ENCODE measurements at places on chromosomes 6 and 20.

DNA sequence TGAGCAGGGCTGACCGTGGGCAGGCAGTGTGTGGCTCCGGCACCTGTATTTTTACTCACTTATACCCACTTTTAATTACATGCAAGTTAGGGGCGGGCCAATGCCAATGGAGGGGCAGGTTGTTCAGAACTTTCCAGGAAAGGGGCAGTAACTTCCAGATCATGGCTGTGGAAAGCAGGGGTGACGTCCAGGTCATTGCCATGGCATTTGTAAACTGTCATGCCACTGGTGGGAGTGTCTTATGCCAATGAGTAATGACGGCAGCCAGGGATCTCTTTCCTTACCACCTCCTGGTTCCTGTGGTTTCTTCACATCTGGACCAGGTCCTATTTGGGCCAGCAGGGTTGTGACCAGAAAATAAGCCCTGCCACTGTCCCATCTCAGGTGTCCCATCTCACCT, 258.7 kb downstream of the THBS2 start:
- DNase-seq = no peak

DNA sequence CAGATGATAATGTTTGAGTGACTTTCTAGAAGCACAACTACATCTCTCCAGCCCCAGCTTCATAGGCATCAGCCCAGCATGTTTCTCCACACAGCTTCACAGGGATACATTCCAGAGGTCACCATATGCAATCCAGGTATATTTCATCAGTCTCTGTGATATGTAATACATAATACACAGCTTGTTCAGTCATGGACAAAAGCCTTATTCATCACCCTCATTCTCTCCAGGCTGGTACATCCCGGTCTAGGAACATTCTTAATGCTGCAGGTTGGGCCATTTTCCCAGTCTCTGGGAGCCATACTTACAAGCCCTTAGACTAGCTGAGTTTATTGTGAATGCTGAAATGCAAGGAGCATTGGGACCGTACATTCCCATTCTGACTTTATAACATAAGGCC, 169.4 kb downstream of the TMEM200A start:
- no peak for DNase-seq

GRCh38 chr6:101167638-101168037, 225.9 kb upstream of the GRIK2 start:
- no peak for DNase-seq

DNA sequence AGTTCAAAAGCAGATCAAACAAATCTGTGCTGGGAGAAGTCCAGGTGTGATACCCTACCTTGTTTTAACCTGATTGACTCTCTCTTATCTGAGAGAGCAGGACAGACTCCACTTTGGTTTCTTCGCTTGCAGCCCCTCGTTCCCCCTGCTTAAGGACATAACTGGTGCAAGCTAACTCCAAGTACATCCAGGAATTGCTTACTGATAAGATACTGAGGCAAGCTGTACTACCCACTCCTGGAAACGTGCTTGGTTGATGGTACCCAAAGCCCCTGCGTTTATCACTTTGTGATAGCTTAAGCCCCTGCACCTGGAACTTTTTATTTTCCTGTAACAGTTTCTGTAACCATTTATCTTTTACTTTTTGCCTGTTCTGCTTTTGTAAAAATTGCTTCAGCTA, 157.0 kb upstream of the OLIG3 start:
- DNase-seq = no peak

DNA sequence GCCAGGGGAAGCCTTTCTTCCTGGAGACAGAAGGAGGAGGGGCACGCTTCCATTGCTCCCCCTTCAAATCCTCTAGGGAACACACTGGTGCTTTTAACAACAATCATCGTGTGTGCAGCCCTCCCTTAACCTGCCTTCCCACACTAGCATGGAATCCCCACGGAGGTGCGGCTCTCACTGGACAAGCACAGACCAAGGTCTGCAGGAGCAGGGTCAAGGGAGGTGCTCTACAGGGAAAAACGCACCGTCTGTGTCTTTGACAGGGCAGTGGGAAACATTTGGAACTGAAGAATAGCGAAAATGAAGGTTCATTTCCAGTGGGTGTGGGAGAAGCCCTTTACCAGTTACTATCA, 527.1 kb downstream of the QKI start:
- DNase-seq = no peak

Data from hematopoietic multipotent progenitor cell treated with erythropoietin and hydrocortisone succinate and interleukin-3 and kit ligand, for 17 days (in vitro differentiated cells).